ENCODE measurements at places on chromosomes 16 and 17. TPM values are rescaled to one million over a fixed set of nuclear protein-coding genes. Genes with fewer than 3 reads are reported as not detected.

The BAIAP3 gene
- total RNA-seq = 0.63 TPM

The TP53TG3F gene
- not detected for total RNA-seq

DNA sequence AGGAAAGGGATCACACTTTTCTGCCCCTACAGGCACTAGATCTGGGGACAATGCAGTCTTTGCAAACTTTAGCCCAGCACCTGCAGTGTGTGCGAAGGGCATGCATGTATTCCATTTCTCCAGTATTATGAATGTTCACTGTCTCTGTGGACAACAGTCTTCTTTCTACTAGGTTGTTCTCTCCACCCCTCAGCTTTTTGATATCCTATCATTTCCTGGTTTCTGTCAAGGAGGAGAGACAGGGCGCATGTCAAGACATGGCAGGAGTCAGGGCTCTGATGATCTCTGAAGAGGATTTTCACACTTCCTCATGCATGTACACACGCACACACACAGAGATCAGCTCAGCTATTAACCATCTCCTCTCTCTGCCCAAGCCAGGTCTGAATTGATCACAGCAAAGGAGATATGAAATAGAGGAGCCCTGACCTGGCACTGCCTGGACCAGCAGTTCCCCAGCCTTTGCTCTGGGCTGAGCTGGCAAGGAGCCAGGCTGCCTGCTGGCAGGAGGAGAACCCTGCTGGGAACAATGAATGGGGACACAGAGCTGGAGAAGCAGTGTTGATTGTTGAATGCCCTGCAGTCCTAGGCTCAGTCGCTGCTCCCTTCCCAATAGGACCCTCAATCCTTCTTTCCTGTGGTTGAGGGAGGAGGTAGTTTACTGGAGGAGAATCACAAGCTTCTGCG lies 2.6 kb downstream of the GPR179 start:
- H3K27ac ChIP-seq = no peak overlapping the region
- H3K4me3 ChIP-seq = no peak overlapping the region
- no peaks in the 10 kb centered on the region for H3K4me1 ChIP-seq
- H3K36me3 ChIP-seq = no peaks in the 10 kb centered on the region
- H3K27me3 ChIP-seq = peaks cover 2% of the 10 kb centered on the region
- no peak for DNase-seq

GRCh38 chr16:889586-889985 lies 81.2 kb downstream of the LMF1 start:
- H3K4me1 ChIP-seq = no peaks in the 10 kb centered on the region
- H3K27me3 ChIP-seq = no peaks in the 10 kb centered on the region
- H3K27ac ChIP-seq = no peak overlapping the region
- DNase-seq = no peak
- no peaks in the 10 kb centered on the region for H3K36me3 ChIP-seq

GRCh38 chr16:53282975-53283946 lies 151.0 kb upstream of the RBL2 start:
- peaks cover 7% of the 10 kb centered on the region for H3K36me3 ChIP-seq
- no peak overlapping the region for H3K27ac ChIP-seq
- peaks cover 4% of the 10 kb centered on the region for H3K4me1 ChIP-seq

DNA sequence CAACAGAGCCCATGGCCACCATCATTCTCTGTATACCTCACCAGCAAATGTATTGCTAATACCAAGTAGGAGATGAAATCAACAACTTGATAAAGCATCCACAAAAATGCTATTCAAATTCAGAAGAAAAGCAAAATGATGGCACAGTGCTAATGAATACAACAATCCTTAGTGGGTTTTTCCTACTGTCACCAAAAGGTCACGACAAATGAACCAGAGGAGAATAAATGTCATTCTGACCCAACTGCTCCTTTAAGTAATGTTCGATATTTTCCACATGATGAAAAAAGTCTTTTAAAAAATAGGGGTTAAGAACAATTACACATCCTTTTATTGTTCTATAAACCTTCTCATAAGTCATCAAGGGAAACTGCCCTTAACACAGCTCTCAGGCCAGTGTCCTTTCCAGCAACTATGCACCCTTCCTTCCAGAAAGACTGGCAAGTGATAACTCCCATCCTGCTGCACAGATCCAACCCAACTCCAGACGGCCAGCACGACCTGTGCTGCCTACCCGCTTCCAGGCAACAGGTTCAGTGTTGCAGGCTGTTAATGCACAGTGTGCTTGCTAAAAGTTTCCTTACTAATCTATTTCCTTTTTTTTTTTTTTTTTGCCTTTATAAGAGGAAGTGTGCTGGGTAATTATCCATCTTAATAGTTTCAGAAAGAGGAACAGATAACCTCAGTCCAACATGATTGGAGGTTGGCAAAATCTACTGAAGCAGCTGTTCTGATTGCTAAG lies 15.4 kb downstream of the FBXO31 start:
- H3K4me1 ChIP-seq = peaks cover 30% of the 10 kb centered on the region
- H3K36me3 ChIP-seq = peaks cover 3% of the 10 kb centered on the region
- DNase-seq = no peak
- H3K27me3 ChIP-seq = no peaks in the 10 kb centered on the region
- H3K4me3 ChIP-seq = no peak overlapping the region
- peak overlapping the region; percentile 35 for H3K27ac ChIP-seq

The XAF1 gene
- total RNA-seq = 298 TPM

- no peak overlapping the region for H3K4me3 ChIP-seq
- peaks cover 35% of the 10 kb centered on the region for H3K36me3 ChIP-seq
- no peak for DNase-seq
- peaks cover 35% of the 10 kb centered on the region for H3K4me1 ChIP-seq
Observed at GRCh38 chr17:78974635-78975591, 4.8 kb downstream of the LGALS3BP start.

The FN3KRP gene
- 41.8 TPM for total RNA-seq

The TPSG1 gene
- not detected for total RNA-seq

- no peak overlapping the region for H3K4me3 ChIP-seq
- no peak overlapping the region for H3K27ac ChIP-seq
- H3K27me3 ChIP-seq = no peaks in the 10 kb centered on the region
- H3K36me3 ChIP-seq = no peaks in the 10 kb centered on the region
- no peaks in the 10 kb centered on the region for H3K4me1 ChIP-seq
Observed at GRCh38 chr17:12883472-12883871, 94.2 kb downstream of the ARHGAP44 start.

DNA sequence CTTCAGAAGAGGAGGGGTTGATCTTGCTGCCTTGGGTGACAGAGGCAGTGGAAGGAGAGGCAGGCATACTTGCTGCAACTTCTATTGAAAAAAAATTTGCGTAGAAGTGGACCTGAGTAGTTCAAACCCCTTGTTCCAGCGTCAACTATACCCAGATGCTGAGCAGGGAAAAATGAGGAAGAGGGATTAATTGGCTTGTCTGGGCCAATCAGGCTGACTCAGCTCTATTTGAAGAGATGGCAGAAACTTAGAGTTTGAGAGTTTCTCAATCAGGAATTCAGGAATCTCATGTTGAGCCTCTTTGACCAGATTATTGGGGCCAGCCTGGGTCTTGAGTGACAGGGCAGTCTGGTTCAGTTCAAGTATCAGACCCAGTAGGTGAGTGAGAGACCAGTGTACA lies 17.6 kb downstream of the CASC3 start:
- H3K4me1 ChIP-seq = peaks cover 5% of the 10 kb centered on the region
- H3K27ac ChIP-seq = no peak overlapping the region
- DNase-seq = no peak
- peaks cover 35% of the 10 kb centered on the region for H3K36me3 ChIP-seq
- H3K4me3 ChIP-seq = no peak overlapping the region

The ABCA9 gene
- total RNA-seq = not detected

The ZNF469 gene
- total RNA-seq = 0.83 TPM

DNA sequence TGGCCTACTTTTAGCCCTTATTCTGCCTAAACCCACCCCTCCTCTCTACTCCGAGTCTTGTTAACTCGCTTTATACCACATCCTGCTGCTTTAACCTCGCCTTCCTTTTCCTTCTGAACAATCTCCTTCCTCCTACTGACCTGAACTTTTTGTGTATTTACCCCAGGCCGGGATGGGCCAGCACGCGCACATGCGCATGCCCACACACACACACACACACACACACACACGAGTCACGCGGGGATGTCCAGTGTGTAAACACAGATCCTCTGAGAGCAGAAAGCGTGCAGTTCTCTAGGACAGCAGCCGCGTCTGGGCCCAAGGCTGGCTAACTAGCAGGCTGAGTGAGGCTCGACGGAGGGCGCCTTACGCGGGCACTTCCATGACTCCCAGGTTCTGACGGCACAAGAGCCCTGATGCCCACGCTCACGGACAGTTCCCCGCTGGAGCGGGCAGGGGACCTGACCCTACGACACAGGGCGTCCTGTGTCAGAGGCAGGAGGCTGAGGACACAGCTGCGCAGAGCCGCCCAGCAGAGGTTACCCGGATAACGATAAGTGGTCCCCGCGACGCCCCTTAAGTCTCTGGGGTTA lies 610 bp downstream of the PIK3R5 start:
- H3K4me1 ChIP-seq = peaks cover 67% of the 10 kb centered on the region
- H3K36me3 ChIP-seq = peaks cover 61% of the 10 kb centered on the region
- peak overlapping the region; percentile 97 for H3K27ac ChIP-seq
- peak; percentile 62 for DNase-seq
- H3K4me3 ChIP-seq = peak overlapping the region; percentile 99
- no peaks in the 10 kb centered on the region for H3K27me3 ChIP-seq

DNA sequence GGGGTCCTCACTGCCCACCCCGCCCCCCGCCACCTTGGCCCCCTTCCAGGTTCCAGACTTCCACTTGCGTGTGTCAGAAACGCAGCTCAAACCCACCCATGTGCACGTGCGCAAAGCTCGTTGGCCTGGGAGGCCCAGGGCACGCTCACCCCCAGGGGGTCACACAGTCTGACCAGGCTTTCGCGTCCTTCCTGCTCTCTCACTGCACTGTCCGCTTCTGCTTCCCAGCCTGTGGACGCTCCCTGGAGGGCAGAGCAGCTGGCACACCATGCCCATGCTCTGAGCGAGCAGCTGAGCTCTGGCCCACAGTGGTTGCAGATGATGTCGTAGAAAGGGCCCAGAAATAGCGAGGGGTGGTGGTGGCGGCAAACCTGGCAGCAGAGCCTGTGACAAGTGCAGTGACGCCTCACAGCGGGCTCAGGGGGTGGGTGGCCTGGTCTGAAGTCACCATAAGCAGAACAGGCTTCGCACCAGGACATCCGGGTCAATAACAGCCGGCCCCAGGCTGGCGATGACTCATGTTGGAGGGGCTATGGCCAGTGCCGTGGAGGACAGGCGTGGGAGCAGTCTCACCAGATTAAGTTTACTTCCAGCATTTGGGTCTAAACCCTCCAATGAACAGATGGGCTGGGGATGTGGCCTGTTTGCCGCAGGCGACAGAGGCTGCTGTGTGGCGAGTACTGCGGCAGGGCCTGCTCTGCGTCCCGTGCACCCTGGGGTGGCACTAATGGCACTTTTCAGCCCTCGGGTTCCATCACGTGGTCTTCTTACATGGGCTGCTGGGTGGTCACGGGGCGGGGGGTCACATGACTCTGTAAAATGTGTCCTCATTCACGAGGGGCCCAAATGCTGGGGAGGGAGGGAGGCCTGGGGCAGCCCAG lies 49.0 kb downstream of the NT5M start:
- no peak overlapping the region for H3K4me3 ChIP-seq
- H3K27ac ChIP-seq = no peak overlapping the region
- DNase-seq = no peak
- H3K36me3 ChIP-seq = no peaks in the 10 kb centered on the region

- H3K36me3 ChIP-seq = peaks cover 8% of the 10 kb centered on the region
- peak overlapping the region; percentile 50 for H3K4me3 ChIP-seq
- peak overlapping the region; percentile 87 for H3K27ac ChIP-seq
- H3K27me3 ChIP-seq = no peaks in the 10 kb centered on the region
- peaks cover 77% of the 10 kb centered on the region for H3K4me1 ChIP-seq
- peak; percentile 74 for DNase-seq
Observed at GRCh38 chr17:32523017-32523680, 36.4 kb downstream of the CDK5R1 start.

DNA sequence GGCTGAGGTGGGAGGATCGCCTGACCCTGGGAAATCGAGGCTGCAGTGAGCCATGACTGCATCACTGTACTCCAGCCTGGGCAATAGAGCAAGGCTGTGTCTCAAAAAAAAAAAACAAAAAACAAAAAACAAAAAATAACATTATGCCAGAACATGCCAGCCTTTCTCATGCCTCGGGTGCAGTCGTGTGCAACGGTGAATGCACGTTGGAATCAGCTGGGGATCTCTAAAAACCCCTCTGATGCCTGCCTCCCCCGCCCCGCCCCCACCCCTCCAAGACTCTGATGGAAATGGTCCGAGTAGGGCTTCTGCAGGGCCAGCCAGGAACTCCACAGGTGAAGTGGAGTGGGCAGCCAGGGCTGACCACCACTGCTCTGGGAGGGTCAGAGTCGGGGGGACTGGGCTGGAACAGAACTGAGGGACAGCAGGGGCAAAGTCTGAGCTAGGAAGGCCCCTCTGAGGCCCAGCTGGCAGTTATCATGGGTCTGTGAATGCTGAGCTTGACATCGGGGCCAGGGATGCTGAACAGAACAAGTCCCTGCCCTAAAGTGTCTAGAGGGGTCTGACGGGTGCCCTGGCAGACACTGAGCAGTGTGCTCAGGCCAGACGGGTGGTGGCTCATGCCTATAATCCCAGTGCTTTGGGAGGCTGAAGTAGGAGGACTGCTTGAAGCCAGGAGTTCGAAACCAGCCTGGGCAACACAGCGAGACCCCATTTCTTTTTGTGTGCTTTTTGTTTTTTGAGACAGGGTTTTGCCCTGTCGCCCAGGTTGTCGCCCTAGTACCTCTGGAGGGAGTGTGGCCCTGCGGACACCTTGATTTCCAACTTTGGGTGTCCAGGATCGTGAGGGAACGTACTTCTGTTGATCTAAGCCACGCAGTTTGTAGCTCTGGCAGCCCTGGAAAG lies 193.4 kb upstream of the GSE1 start:
- H3K4me1 ChIP-seq = peaks cover 9% of the 10 kb centered on the region
- H3K36me3 ChIP-seq = no peaks in the 10 kb centered on the region
- no peak for DNase-seq
- H3K27me3 ChIP-seq = no peaks in the 10 kb centered on the region

GRCh38 chr17:60542071-60542470 lies 16.0 kb upstream of the APPBP2 start:
- no peak overlapping the region for H3K4me3 ChIP-seq
- H3K4me1 ChIP-seq = no peaks in the 10 kb centered on the region
- no peaks in the 10 kb centered on the region for H3K36me3 ChIP-seq
- no peak for DNase-seq

The KRTAP4-3 gene
- total RNA-seq = not detected

- no peaks in the 10 kb centered on the region for H3K4me1 ChIP-seq
- H3K27ac ChIP-seq = no peak overlapping the region
- peaks cover 10% of the 10 kb centered on the region for H3K27me3 ChIP-seq
- no peaks in the 10 kb centered on the region for H3K36me3 ChIP-seq
Observed at GRCh38 chr16:17921357-17921978, 415.1 kb downstream of the NPIPA8 start.

The MILR1 gene
- 1.7 TPM for total RNA-seq

The DPEP3 gene
- total RNA-seq = not detected

DNA sequence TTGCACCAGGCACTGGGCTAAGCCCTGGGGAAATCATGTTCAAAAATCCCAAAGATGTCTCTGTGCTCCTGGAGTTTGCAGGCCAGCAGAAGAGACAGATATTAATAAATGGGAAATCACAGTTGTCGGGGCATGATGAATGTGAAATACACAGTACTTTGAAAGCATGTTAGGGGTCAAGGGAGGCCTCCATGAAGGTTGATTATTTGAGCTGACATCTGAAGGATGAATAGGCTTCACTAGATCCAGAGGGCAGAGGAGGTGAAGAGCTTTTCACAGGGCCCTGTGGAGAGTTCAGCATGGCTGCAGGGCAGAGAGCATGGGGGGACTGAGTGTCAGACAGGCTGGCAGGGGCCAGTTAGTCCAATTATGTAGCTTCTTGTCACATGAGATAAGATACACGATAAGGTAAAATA lies 2.6 kb downstream of the ANKRD40CL start:
- H3K27ac ChIP-seq = no peak overlapping the region
- peaks cover 32% of the 10 kb centered on the region for H3K27me3 ChIP-seq
- no peak for DNase-seq
- peaks cover 2% of the 10 kb centered on the region for H3K4me1 ChIP-seq
